ENCODE measurements at places on chromosomes 11 and 22.

- no peak for DNase-seq
Measured at GRCh38 chr11:31645747-31646146, 136.2 kb downstream of the ELP4 start.

DNA sequence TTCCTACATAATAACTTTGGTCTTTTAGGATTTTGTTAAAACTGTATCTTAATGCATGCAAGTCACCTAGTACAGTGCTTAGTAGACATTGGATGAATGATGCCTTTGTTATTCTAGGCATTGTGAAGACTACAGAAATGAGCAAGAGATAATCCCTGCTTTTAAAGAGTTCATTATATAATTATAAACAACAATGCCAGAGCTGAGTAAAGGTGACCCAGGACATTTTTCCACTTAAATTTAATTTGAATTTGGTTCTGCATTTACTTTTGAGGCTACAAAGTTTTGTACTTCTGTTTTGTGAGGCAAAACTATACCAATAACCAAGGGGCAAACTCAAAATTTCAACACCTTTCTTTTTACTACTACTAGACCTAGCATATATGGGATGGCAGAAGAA is 182.0 kb upstream of the SESN3 start:
- DNase-seq, result no peak

GRCh38 chr11:94675813-94676212 is 92.3 kb upstream of the AMOTL1 start:
- no peak for DNase-seq

- DNase-seq, result no peak
Measured at GRCh38 chr11:132809070-132809469, 723.2 kb downstream of the OPCML start.

- DNase-seq, result no peak
Measured at GRCh38 chr22:46193898-46194310, 43.6 kb downstream of the PPARA start.

DNA sequence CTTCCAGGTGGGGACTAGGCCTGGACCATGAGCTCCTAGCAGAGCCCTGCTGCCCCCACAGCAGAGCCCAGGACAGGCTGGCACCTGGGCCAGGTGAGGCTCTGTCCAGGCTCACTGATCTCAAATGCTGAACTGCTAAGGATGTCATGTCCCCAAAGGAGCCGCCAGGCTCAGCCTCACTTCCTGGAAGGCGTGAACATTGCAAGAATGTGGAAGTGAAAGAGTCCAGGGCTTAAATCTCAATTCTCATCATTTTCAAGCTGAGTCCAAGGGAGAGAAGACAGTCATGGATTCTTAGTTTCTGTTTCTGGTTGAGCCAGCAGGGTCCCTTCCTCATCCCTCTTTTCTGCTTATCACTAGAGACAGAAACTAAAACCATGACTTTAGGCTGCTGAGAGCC is 5.0 kb downstream of the ASCL2 start:
- DNase-seq, result no peak

GRCh38 chr22:21714059-21714770 is 21.4 kb downstream of the YPEL1 start:
- DNase-seq, result no peak

DNA sequence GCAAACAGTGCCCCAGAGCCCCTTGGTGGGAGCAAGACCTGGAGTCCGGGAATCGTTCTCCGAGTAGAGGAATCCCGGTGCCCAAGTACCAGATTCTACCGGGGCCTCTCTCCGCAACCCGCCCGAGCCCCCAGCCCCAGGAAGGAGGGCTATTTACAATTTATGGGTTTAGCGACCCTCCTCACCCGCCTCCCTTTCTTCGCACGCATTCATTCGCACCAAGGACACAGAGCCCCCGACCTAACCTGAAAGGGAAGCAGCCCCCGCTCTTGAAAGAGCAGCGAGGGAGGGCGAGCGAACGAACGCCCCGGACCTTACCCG is 628 bp downstream of the LRP4 start:
- DNase-seq, result no peak
